ENCODE measurements at places on chromosomes 2 and 18.

DNA sequence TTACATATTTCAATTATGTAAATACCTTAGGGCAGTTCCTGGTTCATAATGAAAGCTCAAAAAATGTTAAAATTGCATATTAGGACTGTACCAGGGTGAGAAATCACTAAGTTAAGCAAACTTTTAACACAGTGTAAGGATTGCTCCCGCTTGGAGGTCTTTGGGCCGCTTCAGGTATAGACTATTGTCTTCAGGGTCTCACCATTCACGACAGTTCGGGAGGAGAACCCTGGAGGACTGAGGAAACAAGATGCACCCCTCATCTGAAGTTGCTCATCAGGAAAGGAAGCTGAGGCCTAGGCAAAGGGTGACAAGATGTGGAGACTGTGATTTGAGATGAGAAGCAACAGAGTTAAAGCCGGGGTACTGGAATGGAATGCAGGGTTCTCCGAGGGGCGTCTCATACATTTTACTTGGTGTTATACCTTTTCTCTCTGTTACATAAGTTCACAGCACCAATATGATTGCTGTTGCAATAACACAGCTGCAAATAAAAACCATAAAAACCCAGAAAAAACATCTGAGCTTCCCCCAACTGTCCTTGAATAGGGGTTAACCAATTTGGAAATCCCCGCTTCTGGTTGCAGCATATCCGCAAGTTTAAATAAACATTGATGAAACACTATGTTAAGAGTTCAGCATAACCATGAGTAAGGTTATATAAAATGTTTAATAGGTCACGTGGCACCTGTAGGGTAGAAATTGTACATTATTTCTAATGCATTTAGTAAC lies 40.1 kb downstream of the FBXO48 start:
- DNase-seq, result no peak

DNA sequence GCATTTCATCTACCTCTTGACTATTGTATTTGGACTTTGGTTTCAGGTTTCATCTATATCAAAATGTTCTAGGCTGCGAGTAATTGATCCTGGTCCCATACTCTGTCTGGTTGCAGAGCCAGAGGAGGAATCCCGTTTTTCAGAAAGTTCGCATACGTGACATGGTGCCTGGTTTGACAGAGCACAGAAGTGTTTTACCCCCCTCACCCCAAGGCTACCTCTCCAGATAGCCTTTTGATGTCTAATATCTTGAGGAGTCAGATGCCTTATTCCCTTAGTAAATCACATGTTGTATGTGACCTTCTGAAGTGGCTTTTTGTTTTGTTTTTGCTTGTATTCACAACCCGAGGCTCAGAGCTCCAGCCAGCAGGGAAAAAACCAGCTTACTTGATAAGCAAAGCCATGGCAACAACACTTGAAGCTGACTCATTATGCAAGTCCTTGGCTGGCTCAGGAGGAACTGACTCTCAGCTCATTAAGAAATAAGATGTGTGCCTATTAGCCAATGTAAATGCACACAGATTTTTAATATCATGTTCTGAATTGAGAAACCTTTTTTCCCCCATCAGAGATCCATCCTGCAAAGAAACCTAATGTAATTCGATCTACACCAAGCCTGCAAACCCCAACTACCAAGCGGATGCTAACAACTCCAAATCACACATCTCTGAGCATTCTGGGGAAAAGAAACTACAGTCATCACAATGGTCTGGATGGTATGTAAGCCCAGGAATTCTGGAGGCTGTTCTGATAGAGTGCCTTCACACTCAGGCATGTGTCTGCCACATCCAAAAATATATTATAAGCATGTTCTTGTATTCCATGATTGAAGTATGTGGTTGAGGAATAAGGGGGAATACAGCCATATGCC lies 41.4 kb downstream of the OXER1 start:
- DNase-seq, result no peak

DNA sequence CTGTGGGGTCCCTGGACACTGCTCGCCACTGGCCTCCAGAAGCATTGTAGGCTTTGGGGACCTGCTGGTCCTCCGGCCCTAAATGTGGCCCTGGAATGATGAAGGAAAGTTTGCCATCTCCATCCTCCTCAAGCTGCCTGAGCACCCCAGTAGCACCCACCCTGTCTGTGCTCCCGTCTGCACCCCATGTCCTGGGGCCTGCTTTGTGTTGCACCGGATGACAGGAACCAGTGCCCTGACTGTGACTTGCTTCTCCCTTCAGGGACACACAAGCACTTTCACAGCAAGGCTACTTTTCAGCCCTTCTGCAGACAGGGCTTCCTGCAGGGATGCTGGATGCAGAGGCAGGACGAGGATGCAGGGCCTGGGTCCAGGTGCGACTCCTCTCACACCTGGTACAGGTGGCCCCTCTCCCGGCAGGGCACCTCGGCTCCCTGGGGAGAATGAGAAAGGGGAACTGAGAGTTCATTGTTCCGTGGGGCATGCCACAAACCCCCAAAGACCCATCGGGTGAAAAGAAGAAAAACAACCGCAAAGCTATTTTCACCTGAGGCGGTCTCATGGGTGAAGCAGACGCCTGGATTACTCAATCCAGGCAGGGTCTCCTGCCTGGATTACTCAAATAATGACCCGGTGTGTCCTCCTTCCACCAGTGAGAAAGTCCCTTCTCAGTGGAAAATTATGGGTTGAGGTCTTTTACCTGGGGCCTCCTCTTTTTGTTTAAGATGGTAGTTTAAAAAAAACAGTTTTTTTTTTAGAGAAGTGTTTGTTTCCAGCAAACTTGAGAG lies 74.9 kb downstream of the LONRF2 start:
- no peak for DNase-seq

DNA sequence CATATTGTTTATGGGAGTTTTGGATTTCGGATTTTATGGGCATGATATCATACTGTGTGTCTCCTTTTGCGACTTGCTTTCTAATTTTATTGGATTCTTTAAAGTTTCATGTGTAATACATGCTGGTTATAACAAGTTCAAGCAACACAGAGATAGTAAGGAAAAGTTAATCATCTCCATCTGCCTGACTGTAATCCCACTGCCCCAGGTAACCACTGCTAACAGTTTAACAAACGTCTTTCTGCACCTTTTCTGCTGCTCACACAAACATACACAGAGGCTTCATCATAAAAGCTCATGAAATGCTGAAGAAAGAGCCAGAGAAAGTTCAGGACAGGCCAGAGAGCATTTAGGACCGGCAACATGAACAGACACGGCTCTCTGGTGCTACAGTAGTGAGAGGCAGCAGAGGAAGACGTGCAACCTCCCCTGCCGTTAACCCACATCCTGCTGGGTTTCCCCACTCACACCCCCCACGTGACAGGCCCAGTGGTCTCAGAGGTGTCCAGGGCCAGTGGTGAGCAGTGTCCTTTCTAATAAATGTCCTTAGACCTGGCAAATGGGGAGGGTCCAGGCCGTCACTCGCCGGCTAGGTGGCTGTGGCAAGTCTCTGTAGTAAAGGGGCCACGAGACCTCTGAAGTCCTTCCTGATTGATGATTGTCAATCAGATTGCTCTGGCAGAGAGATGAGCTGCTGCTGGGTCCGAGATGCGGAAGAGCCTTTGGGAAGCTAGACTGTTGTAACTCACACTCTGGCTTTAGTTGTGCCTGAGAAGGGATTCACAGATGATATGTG lies 43.0 kb upstream of the SLC1A4 start:
- DNase-seq, result peak; percentile 30

- no peak for DNase-seq
Measured at GRCh38 chr2:5287558-5288334, 404.4 kb upstream of the SOX11 start.

- no peak for DNase-seq
Measured at GRCh38 chr2:162433491-162433890, 89.6 kb downstream of the GCA start.

GRCh38 chr2:176118601-176119339 lies 2.2 kb downstream of the HOXD10 start:
- no peak for DNase-seq

DNA sequence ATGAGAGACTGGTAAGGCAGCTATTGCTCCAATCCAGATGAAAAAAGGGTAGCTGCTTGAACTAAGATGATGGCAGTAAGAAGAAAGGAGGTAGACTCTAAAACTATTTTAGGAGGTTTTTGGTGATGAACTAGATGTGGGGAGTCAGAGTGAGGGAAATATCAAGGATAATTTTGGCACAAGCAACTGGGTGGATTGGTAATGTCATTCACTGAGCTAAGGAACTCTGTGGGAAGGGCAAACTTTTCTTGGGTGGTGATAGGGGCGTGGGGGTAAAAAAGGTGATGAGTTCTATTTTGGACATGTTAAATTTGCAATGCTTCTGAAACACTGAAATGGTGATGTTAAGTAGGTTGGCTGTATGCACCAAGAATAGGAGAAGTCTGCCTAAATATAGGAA lies 19.3 kb downstream of the PAIP2B start:
- no peak for DNase-seq

DNA sequence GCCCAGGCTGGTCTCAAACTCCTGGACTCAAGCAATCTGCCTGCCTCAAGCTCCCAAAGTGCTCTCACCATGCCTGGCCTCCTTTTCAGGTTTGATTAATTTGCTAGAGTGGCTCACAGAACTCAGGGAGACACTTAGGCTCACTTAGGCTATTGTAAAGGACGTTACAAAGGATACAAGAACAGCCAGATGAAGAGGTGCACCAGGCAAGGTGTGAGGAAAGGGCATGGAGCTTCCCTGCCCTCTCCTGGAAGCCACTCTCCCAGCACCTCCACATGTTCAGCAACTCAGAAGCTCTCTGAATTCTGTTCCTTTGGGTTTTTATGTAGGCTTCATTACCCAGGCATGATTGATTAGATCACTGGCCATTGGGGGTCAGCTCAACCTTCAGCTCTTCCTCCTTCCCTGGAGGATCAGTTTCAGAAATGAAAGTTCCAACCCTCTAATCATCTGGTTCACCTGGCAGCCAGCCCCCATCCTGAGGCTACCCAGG lies 78.7 kb upstream of the RGPD5 start:
- no peak for DNase-seq

DNA sequence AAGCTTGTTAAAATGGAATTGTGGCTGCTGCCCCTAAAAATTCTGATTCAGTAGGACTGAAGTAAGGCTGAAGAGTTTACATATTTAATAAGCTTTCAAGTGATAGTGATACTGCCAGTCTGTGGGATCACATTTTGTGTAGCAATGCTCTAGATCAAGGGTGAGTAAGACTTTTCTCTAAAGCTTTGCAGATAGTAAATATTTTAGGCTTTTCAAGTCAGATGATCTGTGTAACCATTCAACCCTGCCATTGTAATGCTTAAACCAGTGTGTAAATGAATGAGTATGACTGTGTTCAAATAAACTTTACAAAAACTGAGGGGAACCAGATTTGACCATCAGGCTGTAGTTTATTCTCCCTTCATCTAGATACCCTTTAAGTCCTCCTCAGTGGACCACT lies 92.7 kb downstream of the PIK3C3 start:
- DNase-seq, result no peak

DNA sequence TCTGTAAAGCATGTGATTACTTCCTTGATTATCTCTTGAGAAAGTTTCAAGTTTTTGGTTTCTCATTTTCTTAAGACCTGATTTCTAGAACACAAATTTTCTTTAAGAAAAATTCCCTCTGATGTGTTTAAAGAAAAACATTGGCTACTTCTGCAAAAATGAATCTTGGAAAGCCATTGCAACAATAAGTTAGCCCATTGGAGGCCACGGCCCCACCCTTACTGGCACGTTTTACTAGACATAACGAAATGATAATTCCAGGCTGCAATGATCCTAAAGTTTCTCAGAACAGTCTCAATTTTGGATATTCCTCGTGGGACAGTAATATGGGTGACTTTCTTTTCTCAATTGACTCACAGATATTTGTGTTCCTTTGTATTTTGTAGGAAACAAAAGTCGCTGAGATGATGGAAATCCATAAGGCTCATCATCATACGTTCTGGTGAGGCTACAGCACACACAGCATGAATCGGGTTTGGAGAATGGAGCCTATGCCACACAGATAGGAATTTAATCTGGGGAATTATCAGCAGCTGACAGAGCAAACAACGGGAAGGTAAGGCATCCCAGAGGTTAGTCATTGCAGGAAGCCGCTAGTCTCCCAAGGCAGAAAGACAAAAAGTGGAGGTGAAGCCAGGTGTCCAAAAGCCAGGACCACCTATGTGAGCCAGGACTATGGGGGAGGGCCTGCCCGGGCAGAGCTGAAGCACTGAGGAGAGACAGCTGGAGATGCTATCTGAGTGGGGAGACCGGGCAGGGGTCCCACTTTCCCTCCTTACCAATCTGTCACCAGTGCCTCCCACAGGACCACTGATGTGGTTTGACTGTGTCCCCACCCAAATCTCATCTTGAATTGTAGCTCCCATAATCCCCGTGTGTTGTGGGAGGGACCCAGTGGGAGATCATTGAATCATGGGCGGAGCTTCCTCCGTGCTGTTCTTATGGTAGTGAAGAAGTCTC lies 35.9 kb downstream of the SOWAHC start:
- DNase-seq, result no peak

- no peak for DNase-seq
Measured at GRCh38 chr2:149564097-149564496, 23.5 kb downstream of the MMADHC start.

GRCh38 chr2:71223767-71224333 lies 3.1 kb downstream of the PAIP2B start:
- DNase-seq, result no peak

GRCh38 chr2:68813596-68813995 lies 57.6 kb downstream of the BMP10 start:
- DNase-seq, result no peak

DNA sequence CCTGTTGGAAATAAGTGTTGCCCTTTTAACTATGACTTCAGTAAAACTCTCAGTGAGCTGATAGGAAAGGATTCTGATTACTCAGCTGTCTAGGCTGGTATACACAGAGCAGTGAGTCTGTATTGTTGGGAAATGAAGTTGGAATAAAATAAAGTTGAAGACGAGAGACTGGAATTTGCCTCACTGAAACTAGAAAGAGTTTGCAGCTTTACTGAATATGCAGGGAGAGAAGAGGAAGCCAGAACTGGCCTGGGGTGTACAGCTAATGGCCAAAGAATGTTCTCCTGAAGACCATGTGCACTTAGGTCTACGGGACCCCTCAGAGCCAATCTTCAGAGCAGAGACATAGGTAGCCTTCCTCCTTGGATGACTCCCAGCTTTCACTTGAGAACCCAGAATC lies 26.5 kb downstream of the EIF4E2 start:
- no peak for DNase-seq

DNA sequence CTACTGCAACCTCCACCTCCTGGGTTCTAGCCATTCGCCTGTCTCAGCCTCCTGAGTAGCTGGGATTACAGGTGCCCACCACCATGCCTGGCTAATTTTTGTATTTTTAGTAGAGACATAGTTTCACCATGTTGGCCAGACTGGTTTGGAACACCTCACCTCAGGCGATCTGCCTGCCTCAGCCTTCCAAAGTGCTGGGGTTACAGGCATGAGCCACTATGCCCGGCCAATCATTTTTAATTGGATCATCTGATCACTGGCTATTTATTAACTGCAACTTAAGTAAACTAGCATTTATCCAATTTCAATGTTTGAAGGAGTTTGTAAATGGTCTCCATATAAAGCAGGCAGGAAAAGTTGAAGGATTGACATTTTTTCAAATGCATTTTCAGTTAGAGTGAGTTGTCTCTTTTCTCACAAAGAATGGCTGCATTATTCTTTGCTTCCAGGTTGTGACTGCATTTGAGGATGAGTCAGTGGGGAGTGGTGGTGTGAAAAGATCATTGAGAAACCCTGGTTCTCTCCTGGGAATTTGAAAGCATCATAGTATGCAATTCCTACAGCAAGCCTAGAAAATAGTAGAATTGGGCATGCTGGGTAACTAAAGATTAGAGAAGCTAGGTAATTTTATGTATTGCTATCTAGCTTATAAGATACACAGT lies 431.1 kb upstream of the ZEB2 start:
- DNase-seq, result no peak

- DNase-seq, result no peak
Measured at GRCh38 chr2:216635171-216635570, 2.0 kb downstream of the IGFBP2 start.

GRCh38 chr2:47735136-47735869 lies 47.6 kb upstream of the MSH6 start:
- DNase-seq, result no peak

All from activated CD8-positive, alpha-beta memory T cell treated with anti-CD3 and anti-CD28 coated beads for 4 hours (primary cell).